Foreskin keratinocyte (primary cell): ENCODE measurements at places on chromosomes 12 and 14. TPM values are rescaled to one million over a fixed set of nuclear protein-coding genes. Genes with fewer than 3 reads are reported as not detected.

GRCh38 chr14:26319139-26319864 lies 278.5 kb downstream of the NOVA1 start:
- DNase-seq = no peak

- peak; percentile 72 for DNase-seq
Measured at GRCh38 chr12:67082221-67082620, 186.9 kb upstream of the CAND1 start.

DNA sequence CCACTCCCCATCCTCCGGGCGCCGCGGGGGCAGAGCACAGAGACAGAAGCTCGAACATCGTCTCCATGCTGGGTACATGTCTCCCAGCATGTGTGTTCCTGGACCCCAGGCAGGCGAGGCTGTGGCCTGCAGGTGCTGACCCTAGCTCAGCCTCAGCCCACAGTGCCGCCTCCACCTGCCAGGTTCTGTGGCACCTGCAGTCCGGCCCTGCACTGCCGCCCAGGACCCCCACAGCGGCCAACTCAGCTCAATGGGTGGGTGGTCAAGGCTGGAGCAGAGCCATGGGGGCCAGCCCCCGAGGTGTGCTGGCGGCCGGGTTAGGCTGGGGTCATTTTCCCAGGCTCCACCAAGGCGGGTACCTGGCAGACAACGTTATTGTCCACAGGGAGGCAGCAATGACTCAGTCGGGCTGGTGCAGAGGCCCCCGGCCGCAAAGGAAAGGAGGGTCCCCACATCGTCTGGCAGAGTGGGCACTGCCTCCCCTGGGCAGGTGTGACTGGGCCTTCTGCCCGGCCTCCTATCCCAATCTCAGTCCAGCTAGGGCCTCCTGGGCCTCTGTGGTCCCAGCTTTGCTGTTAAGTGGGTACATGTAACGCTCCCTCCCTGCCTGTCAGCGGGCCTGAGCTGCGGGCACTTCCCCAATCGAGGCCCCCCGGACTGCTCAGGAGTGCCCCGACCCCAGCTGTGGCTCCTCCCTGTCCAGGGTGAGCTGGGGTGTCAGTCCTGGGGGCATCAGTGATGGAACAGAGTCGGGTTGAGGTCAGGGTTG lies 20.2 kb upstream of the NUDT14 start:
- no peak for DNase-seq

DNA sequence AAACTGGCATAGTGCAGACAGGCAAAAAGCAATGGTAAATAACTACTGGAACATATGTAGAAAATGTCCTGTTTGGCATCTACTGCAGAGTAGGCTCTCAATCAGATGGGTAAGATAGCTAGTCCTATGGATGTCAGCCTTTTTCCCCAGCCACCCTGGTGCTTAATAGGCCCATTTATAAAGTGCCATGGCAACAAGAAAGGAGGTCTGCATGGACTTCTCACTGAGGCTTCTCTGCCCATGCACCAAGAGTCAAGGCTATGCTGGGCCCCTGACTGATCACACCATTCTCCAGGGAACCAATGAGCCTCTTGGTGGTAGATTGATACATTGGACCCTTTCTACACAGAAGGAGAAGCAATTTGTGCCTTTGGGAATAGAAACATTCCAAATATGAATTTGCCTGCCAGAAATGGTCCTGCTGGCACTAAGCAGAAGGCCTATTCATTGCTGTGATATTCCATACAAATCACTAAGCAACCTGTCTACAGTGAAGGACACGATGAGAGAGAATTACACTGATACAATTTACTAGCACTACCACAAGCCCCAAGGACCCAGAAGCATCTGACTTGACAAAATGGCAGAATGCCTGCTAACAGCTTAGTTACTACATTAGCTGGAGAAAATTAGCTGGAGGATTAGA lies 43.8 kb downstream of the RESF1 start:
- DNase-seq = no peak

- DNase-seq = no peak
Measured at GRCh38 chr12:43213608-43214007, 338.4 kb downstream of the ADAMTS20 start.

- peak; percentile 64 for DNase-seq
Measured at GRCh38 chr12:103580026-103580425, 7.0 kb upstream of the STAB2 start.

DNA sequence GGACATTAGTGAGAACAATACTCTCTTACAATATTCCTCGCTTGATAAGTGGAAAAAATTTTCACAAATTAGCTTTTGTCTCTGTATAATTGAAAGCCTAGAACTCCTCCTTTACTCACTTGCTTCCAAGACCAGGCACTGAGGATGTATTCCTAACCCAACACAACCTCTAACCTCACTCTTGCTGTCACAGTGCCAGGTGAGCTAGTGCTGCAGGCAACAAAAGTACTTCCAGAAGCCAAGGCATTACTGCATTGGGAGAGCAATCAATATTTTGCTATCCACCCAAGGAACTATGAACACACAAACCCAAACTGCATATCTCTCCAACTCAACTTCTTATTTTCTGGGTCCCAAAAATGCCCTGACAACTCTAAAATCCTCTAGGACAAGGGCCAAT lies 1081.0 kb downstream of the VRK1 start:
- no peak for DNase-seq

GRCh38 chr14:59018460-59018859 lies 170.0 kb upstream of the DAAM1 start:
- DNase-seq = no peak

- DNase-seq = no peak
Measured at GRCh38 chr14:105086833-105087307, 21.6 kb upstream of the GPR132 start.

GRCh38 chr14:58981840-58982239 lies 206.6 kb upstream of the DAAM1 start:
- DNase-seq = no peak

- no peak for DNase-seq
Measured at GRCh38 chr12:16062611-16063010, 151.5 kb downstream of the DERA start.

DNA sequence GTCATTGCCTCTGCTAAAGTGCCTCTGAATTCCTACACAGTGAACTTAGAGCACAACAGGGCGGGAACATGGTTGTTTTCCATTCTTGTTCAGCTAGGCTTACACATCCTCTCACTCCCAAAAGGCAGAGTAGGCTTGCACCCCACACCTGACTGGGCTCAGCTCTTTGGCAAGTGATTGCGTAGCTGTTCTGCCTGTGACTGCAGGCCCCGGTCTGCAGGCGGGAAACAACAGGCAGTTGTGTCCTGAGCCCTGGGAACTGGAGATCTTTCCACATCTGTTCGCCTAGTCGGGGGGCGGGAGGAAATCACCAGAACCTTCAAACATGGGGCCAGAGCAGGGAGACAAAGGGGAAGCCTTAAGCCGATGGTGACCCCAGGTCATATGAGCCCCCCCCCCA lies 274.7 kb downstream of the ZFP36L1 start:
- no peak for DNase-seq

- DNase-seq = no peak
Measured at GRCh38 chr14:51394384-51394783, 154.3 kb downstream of the TMX1 start.

DNA sequence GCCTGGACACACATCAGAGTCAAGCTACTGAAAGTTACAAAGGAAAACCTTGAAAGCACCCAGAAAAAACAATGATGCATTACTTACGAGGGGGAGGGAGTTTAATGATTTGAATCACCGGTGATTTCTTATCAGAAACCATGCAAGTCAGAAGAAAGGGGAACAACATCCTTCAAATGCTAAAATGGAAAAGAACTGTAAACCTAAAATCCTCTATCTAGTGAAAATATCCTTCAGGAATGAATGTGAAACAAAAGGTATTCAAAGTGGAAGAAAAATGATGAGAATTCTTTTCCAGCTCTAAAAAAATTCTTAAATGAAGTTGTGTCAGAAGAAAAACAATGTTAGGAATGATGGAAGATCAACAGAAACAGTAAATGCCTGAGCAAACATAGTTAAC lies 16.8 kb downstream of the SCAF11 start:
- no peak for DNase-seq

DNA sequence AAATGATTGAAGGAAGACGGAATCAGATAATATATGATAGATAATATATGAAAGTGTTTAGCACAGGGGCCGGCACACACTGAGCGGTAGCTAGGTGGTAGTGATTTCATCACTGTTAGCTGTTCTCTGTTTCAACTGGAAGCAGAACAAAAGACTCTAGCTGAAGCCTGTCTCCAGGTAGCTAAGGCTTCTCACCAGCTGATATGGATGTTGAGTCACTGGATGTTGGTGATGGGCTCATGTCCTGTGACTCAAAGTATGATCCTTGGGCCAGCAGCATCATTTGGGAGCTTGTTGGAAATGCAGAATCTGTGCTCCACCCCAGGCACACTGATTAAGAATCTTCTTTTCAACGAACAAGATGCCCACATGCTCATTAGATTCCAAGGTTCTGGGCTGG lies 21.7 kb upstream of the KCNA5 start:
- DNase-seq = peak; percentile 44

GRCh38 chr12:41293011-41293410 lies 104.9 kb downstream of the PDZRN4 start:
- peak; percentile 88 for DNase-seq

DNA sequence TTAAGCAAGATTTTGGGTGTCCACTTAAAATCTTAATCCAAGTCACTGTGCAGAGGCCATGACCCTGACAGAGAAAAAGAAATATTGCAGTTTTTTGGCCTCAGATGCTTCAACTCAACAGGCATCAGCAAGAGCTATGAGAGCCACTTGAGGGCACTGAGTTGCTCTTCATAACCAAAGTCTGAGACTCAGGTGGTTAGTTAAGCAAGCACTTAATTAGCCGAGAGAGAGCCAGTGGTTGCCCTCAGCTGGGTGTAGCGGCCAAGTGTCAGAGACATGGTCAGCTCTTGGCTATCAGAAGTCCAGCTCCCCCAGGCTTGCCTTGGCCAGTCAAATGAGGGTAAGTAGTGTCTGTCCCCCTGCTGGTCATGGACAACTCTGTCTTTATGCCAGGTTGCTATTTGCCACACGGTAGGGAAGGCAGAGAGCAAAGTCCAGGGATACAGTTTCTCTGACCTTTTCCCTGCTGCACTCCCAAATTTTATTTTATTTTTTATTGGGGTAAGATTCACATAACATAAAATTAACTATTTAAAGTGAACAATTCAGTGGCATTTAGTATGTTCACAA lies 9.0 kb upstream of the KRT71 start:
- DNase-seq = no peak

GRCh38 chr14:98069712-98070171 lies 1202.3 kb downstream of the BCL11B start:
- peak; percentile 91 for DNase-seq

- no peak for DNase-seq
Measured at GRCh38 chr14:64550621-64551333, 1.0 kb downstream of the PPP1R36 start.

- no peak for DNase-seq
Measured at GRCh38 chr12:94767956-94768355, 117.6 kb upstream of the TMCC3 start.

DNA sequence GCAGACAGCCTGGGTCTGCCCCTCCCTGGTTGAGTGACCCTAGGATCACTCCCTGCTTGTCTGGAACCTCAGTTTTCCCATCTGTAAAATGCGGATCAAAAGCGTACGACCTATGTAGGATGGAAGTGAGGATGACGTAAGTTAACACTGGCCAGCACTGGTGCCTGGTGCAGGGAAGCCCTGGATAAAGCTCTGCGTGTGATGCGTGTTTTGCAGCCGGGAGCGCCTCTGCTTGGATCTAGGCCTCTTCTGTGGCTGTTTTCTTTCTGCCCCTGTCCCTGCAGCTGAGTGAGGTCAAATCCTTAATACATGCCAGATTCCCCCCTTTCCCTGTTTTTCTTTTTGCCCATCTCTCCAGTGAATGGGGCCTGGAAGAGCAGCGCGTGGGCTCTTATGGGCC lies 201.5 kb downstream of the RBM19 start:
- no peak for DNase-seq

DNA sequence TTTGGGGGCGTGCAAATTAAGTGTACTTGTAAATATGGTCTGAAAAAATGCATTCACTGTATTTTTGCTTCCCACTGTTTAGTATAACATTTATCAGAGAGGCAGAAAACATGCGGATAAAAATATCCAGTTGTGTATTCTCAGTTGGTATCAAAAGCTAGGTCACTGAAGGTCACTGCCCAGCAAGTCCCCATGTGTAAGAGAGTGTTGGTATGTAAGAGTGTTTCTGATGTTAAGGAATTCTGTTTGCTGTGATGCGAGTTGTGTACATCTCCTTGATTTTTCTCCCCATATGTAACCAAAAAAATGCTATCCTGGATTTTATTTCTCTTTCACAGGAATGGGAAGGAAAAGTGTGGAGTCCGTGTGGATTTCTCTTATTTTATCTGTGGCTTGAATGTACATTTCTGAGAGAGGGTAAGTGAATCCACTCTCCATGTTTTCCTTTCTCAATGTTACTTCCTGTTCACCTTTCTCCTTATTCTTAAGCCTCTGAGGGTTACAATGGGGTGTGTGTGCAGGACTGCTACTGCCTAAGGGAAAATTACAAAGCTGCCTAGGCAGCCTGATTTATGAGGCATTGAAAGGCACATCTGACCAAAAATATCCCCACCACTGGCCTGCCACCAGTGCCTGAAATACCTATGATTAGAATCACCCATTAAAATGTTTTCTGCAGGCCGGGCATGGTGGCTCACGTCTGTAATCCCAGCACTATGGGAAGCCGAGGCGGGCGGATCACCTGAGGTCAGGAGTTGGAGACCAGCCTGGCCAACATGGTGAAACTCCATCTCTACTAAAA lies 97.9 kb upstream of the USP44 start:
- peak; percentile 98 for DNase-seq

DNA sequence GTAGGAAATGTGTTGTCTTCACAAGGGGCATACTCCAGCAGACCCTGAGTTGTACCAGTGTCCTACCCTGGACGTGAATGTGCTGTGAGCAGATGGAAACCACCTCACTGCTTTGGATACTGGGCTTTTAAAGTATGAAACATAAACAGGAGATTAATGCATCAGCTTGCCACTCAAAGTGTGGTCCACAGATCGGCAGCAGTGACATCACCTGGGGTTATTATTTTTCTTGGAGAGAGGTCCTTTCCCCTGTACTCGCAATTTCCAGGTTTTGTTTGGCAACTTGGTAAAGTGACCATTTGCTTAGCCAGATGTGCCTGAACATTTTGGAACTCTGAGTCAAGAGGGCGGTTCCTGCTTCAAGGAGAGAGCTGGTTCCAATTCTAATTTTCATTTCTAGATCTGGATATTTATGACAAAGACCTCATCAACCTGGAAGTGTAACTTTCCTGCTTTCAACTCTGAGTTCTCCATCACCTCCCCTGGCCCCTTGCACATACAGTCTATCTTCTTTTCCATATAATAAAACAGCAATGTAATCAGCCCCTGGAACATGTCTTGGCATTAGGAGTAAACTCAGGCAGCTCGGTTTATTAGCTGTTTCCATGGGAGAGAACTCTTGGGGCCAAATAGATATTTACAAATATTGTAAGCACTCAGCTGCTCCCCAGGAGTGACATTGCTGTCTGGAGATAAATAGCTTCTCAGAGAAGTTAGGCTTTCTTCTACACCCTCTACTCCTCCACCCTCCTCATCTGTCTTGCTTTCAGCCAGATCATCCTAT lies 237.0 kb upstream of the TBX3 start:
- no peak for DNase-seq

SIX4 gene
- total RNA-seq = 10.8 and 12.0 TPM in 2 replicates

PELI2 gene
- 0.14 TPM in 1 of 2 replicates, not detected in the other for total RNA-seq

IKBIP gene
- total RNA-seq = 50.5 and 52.7 TPM in 2 replicates

EML1 gene
- 3.7 and 7.4 TPM in 2 replicates for total RNA-seq

SLC17A8 gene
- not detected in 2 replicates for total RNA-seq

HSPB8 gene
- total RNA-seq = 0.46 and 0.65 TPM in 2 replicates

ZNF140 gene
- total RNA-seq = 12.6 and 15.6 TPM in 2 replicates

HOXC11 gene
- 4.9 and 6.3 TPM in 2 replicates for total RNA-seq

CCDC175 gene
- total RNA-seq = not detected in 2 replicates

PRR4 gene
- 1.2 TPM in 2 replicates for total RNA-seq

SLC39A5 gene
- total RNA-seq = 0.20 and 0.21 TPM in 2 replicates

PPFIA2 gene
- total RNA-seq = not detected in 2 replicates

WNT1 gene
- not detected in 2 replicates for total RNA-seq

TCTN2 gene
- total RNA-seq = 8.4 and 8.8 TPM in 2 replicates

CNOT2 gene
- 61.0 and 65.1 TPM in 2 replicates for total RNA-seq

EGLN3 gene
- total RNA-seq = 0.20 and 0.46 TPM in 2 replicates
